ENCODE measurements at places on chromosomes 7 and 10.

DNA sequence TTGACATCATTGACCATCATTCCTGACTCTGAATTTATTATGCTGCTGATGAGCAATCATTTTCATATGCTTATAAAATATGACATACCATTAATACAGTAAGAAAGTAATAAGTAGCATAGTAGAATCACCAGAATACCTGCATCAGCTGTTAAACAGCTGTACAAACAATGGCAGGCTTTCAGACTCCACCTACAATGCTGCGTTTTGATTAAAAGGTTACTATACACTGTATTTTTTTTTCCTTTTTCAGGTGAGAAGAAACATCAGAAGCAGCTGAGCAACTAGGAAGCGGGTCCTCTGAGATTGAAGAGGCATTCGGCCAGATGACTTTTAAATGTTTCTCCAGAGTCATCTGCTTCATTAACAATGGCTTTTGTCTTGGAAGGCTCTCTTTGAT is 7.1 kb downstream of the ASNS start:
- DNase-seq: no peak

GRCh38 chr10:67261300-67261797 is 335.5 kb downstream of the LRRTM3 start:
- DNase-seq: no peak

- no peak for DNase-seq
Observed at GRCh38 chr7:40439686-40440085, 304.9 kb downstream of the SUGCT start.

GRCh38 chr10:119257899-119258419 is 50.6 kb downstream of the GRK5 start:
- no peak for DNase-seq

DNA sequence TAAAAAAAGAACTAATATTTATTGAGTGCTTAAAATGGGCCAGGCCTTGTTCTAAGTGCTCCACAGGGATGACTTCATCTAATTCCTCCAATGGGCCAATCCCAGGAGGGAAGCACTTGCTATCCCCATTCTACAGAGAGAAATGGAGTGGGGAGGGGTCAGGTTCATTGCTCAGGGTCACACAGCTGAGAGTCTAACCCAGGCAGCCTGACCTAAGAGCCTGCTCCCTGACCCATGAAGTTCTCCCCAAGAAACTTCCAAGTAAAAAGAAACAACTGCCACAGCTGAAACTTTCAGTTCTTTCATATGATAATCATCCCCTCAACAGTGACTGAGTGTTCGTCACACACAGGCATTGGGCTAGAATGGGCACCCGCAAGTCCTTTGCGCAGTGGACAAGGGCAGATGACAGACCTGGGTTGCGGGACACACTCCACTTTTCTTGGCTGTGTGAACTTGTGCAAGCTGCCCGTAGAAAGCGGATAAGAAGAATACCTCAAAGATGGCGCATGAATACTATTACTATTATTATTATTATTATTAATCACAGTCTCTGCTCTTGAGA is 39.7 kb downstream of the BEND7 start:
- DNase-seq: no peak

DNA sequence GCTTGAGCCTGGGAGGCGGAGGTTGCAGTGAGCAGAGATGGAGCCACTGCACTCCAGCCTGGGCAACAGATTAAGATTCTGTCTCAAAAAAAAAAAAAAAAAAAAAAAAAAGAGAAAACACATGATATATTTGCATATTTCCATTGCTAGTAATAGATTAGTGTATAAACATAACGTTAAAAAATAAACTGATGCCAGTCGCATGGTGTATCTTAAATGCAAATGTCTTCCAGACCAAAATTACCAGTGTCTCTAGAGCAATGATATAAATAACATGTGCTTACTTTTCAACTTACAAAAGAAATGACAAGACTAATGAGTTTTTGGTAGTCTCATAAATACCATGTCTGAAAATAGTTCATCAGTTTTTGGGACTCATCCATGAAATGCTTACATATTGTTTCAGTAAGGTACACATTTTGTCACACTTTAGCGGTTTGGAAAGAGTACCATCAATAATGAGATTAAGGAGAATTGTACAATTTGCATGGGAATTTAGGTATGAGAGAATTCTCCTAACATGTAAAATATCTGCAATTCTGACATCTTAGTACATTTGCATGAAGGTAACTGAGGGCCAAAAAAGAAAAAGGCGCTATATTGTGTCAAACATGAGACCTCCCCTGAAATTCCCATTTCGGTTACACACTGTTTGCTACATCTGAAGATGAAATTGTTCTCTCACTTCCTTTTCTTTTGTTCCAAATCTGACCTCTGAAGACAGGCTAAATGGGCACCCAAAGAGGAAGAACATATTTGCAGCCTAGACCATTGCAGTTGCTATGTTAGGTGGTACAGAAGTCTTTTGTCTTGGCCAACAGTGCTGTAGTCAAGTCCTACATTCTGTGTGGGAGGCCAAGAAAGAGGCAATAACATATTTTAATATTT is 51.5 kb upstream of the PIP4K2A start:
- no peak for DNase-seq

DNA sequence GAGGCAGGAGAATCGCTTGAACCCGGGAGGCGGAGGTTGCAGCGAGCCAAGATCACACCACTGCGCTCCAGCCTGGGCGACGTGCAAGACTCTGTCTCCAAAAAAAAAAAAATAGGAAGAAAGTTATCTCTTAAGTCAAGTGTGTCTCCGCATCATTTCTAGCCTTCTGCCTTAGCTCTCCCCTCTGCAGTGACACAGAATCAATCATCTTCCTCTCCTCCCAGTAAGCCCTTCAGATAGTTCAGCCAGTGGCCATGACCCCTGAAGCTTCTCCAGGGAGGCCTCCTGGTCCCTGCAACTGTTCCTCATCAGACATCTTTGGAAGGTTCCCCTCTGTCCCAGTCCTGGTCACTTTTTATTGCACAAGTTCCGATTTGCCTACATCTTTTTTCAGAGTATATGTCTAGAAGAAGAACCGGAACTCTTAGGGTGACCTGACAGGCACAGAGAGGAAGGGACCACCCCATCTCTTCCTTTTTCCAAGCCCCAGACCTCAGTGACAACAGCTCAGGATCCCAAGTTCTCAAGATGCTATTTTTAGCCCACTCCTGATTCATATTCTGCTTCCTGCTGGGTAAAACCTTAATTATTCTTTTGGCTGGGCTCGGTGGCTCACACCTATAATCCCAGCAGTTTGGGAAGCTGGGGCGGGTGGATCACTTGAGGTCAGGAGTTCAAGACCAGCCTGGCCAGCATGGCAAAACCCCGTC is 6.6 kb upstream of the RHBDD2 start:
- DNase-seq: no peak

- DNase-seq: no peak
Observed at GRCh38 chr7:5070206-5070605, 24.5 kb downstream of the RBAK start.

DNA sequence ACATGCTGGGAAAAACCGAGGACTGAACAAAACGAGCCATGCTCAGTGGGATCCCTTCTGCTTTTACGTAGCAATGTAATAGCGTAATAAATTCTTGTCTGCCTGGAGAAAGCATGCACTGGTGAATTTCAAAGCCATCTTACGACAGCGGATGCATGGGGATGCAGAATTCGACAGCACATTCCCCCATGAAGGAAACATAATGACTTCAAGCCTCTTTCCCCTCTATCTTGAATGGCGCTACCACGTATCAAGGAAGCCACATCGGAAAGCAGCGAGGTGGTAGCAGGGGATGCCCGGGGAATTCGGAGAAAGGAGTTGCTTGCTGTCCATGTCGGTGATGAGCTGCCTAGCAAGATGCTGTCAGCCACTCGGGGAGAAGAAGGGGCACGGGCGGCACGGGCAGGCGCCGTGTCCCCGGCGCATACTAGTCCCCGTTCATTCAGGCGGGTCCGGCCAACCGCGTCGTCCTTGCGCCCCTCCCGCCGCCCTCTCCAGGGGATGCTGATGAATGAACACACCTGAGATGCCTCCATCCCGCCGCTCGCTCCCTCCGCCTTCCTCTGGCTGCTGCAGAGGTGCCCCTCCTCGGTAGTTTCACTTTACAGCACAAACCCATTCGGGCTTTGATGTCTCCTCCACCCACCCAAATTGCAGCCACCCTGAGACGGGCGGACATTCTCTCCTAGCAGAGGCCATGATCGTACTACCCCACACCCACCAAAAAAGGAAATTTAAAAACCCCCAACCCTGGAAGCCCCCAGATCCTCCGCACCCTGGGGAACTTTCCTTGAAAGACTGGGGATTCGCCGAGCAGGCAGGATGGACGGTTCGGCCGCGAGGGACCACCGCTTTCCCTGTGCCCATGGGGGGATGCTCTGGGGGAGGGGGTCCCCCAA is 644 bp downstream of the SORBS1 start:
- DNase-seq: no peak

DNA sequence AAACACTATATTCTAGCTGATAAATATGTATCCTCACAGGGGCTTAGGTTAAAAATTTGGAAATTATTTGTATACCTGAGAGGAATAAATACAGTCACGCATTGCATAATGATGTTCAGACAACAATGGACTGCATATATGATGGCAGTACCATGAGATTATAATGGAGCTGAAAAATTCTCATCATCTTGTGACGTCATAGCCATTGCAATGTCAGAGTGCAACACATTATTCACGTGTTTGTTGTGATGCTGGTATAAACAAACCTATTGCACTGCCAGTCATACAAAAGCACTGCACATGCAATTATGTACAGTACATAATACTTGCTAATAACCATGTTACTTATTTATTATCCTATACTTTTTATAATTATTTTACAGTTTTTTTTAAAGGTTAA is 31.4 kb downstream of the STEAP1B start:
- DNase-seq: no peak

DNA sequence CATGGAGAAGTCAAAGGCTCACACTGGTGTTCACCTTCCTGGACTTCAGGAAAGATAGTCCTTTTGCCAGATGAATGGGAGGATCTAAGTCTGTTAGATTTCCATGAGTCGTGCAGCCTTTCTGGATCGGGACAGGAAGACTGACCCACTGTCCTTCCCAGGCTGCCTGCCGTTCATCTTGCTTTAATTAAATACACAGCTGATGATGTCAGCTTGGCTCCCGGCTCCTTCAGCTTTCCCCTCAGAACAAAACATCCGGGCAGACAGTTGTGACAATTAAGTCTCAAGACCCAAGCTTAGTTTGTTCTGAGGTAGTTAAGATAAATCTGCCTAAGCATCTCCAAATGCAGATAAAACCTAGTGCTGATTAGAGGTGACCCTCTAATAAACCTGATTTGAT is 58.6 kb downstream of the AUTS2 start:
- no peak for DNase-seq

DNA sequence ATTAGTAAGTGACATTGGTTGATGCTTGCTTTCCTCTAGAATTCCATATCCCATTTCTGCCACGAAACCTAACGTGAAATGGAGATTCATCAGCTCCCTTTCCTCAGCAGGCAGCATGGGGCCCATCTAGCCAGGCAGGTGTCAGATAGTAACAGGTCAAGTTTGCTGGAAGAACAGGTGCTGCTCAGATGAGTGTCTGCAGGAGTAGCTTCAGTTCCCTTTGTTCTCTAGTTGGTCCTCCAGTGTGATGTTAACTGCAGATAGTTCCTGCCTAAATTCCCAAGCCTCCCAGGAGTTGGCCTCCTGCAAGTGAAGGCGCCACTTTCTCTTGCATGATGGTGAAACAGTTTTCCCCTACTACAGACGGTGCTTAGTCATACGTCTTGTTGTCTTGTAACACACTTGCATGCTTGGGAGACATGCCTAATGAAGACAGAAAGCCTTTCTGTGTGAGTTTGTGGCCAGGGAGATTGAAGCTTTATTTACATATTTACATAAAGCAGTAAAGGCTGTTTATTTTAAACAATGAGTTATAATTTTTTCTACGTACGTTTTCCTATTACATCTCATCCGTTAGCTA is 175.4 kb downstream of the CHN2 start:
- no peak for DNase-seq

DNA sequence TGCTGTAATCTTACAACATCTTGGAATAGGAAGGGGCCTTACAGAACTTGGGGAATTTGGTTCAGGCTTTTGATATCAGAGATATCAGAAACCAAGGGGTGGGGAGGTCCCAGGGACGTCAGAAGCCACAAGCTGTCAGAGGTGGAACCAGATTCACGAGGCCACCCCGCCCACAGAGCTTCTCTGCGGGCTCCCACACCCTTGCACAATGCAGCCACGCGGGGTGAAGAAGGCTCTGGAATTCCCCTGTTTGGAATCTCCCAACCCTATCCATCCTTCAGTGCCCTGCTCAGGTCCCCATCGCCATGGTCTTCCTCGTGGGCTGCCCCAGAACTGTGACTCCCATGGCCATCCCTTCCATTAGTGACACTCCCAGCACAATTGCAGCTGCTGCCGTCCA is 247.1 kb upstream of the SHH start:
- DNase-seq: no peak

- DNase-seq: no peak
Observed at GRCh38 chr7:113872981-113873380, 45.8 kb downstream of the PPP1R3A start.

DNA sequence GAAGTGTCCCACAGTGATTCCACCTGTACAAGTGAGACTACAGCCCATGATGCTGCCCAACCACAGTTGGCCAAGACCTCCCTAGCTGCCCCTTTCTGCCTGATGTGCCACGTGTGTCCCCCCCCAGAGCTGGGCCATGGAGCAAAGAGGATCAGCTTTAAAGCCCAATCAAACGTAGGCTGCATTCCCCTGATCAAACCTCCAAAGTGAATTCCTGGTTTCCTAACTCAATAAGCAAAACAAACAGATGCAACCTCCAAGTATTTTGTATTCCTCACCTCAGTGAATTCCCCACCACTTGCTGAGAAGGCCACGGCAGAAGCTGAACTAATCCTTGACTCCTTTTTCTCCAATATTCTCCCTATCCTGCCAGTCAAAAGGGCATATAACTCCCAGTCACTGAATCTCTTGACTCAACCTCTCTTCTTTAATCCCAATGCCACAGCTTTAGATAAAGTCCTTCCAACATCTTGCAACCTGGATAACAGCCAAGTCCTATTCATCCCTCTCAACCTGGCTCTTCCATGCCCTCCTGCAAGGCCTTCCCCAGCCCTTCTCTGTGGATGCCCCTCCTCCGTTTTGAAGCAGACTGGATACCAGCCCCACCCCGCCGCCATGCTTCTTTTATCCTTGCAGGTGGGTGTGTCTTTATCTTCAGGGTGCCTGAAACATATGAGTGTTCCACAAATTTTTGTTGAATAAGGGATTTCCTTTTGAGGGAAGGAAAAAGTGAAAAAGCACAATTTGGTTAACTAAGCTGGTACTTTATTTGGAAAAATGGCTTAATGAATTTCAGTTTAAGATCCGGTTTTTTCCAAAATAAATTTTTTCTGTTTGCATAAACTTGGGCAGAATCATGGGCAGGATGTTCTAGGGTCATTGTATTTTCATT is 285.2 kb upstream of the MKLN1 start:
- DNase-seq: no peak

GRCh38 chr7:122425731-122426130 is 121.2 kb upstream of the FEZF1 start:
- no peak for DNase-seq

DNA sequence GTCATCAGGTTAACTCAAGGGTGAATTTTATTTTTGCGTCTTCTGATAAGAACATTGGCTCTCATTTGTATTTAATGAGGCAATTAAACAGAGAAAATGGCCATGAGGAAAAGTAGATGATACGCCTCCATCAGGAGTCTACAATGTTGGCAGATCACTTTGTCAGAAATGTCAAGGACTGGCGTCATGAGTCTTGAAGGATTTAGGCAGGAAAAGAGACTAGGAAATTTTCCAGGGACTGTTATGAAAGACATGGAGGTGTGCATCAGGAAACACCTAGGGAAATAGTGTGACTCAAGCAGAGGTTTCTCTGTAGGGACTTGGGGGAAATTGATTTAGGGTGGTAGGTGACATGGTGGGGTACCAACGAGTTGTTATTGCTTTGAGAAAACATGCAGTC is 53.4 kb upstream of the SLC35B4 start:
- DNase-seq: no peak

All from AML-193 (cell line).